Stimulated activated CD8-positive, alpha-beta memory T cell treated with anti-CD3 and anti-CD28 coated beads, Interleukin-4, amount 100 ng/mL, for 4 hours (primary cell): ENCODE measurements at places on chromosomes 1 and 21.

DNA sequence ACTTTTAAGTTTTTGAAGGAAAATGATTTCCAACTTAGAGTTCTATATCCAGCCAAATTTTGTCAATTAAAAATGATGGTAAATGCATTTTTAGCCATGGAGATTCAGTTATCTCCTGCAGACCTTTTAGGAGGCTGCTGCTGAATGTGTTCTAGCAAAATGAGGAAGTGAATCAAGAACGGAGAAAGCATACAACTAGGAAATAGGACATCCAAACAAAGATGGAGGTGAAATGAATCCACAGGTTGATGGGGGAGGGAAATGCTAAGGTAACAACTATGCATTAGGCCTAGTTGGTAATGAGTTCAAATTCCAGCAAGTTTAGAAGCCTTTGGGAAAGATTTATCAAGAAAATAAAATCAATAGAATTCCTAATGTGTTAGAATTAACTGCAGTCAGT, 80.5 kb downstream of the FNBP1L start:
- DNase-seq: no peak

DNA sequence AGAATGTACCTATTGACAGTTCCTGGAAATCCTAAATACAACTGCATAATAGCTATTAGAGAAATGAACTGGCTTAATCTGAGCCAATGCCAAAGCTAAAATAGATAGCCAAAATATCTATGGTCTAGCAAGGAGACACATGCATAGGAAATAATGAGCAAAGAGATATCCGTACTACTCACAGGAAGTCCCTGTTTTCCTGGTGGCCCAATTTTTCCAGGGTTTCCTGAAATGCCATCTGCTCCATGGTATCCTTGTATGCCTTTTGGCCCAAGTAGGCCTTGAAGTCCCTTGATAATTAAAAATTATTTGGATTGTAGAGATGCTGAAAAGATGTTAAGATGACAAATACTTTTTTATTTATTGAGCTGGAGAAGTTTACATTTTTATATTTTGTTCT, 108.4 kb upstream of the ZNHIT6 start:
- DNase-seq: no peak

DNA sequence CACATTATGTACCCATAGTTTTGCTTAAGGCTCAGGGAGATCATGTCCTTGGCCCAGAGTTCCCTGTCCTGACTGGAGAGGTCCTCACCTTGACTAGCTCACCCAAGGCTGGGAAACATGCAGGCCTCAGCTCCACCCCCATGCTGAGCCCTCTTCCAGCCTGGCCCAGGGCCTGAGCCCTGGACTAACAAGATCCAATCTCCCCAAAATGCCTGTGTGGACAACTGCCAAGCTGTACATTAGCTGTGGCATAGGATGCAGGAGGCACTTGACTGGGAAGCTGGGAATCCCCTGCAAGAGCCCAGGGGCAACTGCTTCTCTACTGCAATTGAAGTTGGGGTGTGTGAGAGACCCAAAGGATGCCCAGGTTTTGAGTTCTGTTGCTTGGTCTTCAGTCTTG, 2.1 kb downstream of the LINGO4 start:
- DNase-seq: no peak

- DNase-seq: no peak
Measured at GRCh38 chr1:86965827-86966182, 51.4 kb downstream of the HS2ST1 start.

DNA sequence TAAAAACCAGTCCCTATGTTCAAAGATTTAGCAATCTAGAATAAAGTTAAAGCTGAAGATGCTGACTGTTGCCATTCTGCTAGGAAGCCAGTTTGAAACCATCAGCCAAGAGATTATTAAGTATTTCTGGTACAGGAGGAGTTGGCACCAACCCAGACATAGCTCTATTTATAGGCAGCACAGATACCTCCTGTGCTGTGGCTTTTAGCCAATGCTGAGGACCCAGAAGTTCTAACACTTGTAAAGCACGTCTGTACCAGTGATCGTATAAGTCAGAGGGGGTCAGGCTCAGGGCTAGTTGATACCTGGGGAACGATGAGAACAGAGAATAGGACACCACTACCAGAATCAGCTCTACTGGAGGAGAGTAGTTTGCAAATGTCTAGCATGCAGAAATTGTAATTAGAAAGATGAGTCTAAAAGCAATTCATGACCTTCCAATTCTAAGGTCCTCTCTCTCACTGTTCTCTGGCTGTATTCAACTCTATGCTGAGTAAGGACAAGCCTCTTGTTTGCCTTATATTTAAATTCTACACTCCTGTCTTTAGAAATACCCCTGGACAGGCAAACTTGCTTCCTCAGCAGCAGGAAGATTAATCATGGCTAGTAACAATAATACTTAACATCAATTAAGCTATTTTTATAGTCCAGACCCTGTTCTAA, 96.8 kb upstream of the PALMD start:
- DNase-seq: no peak

DNA sequence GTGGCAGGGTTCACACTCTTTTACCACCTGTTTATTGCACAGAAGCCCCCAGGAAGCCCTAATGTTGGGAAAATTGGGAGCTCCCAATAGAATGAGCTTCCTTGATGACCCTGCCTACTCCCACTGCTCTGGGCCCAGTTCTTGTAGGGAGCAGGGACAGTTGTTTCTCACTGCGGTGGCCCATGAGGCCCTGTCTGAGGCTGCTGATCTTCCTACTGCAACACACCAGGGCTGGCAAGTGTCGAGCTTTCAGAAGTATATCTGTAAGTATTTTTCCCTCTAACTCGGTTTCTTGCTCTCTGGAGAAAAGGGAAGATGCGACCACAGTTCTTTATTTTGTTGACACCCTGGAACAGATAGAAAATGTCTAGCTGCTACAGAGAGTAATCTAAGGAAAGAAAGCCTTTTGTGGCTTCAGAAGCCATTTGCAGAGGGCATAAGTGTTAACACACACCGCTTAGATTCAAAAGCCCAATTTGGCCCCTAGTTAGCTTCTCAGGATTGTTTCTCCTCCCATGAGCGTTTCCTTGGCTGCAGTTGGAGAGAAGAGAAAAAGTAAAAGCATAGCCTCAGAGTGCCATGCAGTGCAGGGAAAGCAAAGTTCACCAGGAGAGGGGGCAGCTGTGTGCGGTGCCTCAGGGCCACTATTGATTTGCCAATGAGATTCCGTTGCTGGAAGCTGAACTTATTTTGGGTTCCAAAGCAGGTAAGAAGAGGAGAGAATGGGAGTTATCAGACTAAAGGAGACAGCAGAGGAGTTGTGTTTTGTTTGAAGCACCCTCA, 102.6 kb downstream of the SELENOF start:
- no peak for DNase-seq

GRCh38 chr1:90319918-90320317, 325.0 kb downstream of the ZNF326 start:
- DNase-seq: no peak

DNA sequence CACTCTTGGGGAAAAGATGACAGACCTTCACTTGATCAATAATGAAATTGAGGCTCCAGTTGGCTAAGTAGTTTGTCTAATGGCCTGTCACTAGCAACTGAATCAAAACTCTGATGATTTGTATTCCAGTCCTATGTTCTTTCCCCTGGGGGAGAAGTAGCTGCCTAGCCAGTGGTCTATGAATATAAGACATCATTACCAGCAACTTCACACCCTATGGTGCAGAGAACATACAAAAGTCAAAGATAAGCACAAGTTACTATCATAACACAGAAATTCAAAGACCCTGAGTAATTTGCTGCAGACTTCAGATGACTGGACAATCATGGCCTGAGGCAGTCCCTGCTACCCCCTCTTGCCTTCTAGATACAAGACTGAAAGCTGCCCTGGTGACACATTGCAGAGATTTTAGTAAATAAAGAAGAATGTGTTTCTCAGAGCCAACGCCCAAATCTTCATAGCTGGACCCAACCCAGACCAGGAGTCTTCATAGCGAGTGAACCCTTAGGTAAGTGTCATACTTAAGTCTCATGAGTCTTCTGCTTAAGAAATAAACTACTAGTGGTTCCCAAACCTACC, 993 bp downstream of the PDZK1 start:
- no peak for DNase-seq

- DNase-seq: no peak
Measured at GRCh38 chr1:14071581-14071980, 371.6 kb downstream of the PRDM2 start.

GRCh38 chr21:44466351-44466954, 11.1 kb downstream of the LRRC3 start:
- DNase-seq: no peak

DNA sequence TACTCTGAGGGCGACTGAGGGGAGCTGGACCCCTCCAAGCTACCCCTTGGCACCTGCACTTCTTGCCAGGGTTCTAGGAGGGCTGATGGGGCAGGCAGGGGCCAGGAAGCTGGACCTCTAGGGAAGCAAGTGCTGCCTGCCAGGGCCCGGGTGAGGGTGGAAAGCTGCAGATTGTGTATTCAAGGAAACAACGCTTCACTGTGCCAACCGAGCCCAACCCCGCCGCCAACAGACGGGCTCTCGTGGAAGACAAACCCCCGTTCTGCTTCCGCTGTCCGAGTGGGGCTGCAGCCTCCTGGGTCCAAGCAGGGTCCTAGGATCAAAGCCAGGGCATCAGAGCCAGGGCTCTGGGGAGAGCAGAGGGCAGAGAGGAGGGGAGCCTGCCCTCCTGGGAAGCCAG, 3.2 kb downstream of the EFHD2 start:
- no peak for DNase-seq
